ENCODE measurements at places on chromosomes 12 and 14.

DNA sequence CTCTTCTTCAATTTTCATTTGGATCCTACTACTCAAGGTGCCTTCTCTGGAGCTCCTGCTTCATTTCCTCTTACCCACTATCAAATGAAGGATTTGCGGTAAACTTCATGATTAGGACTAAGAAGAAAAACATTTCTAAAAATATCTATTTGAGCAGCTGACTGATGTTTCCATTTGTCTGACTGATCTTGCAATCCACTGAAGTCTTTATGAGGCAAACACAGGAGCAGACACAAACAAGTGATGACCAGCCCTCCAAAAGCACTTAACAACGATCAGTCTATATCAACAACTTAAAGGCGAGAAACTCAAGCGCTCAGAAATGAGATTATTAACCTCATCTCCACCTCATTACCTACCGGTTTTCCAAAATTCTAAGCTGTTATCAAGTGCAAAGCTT is 26.2 kb downstream of the OSBPL8 start:
- no peak for DNase-seq

DNA sequence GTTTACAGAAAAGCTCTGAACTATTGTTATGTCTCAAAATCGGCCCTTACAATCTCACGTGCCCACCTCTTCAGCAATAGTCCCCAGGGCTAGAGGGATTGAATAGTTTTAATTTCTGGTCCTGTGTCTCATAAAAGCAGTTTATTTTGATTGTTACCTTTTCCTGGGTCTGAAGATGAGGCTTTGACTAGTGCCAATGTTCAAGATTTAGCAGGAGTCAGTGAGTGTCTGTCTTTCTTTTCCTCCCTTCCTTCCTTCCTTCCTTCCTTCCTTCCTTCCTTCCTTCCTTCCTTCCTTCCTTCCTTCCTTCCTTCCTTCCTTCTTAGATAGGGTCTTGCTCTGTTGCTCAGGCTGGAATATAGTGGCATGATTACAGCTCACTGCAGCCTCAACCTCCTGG is 24.7 kb upstream of the SOCS2 start:
- DNase-seq: no peak

DNA sequence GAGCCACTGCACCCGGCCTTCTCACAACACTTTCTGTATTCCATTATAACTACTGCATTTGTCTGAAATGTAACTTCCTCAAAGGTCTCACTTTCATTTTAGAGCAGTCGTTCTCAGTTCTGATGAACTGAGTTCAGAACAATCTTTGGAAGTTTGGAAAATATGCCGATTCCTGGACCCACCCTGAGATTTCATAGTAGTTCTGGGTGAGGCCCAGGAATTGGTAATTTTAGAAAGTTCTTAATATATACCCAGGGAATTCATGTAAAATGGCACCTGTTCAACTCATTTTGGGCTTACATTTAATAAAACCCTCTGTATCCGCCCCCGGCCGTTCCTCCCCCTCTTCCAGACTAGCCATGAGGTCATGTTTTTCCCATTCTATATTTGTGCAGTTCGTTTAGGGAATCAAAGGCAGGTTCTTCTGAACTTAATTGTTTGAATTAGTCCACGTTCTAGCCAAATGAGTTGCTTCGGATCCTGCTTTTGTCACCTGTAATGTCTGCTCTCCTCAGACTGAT is 5.9 kb downstream of the GSG1 start:
- no peak for DNase-seq

DNA sequence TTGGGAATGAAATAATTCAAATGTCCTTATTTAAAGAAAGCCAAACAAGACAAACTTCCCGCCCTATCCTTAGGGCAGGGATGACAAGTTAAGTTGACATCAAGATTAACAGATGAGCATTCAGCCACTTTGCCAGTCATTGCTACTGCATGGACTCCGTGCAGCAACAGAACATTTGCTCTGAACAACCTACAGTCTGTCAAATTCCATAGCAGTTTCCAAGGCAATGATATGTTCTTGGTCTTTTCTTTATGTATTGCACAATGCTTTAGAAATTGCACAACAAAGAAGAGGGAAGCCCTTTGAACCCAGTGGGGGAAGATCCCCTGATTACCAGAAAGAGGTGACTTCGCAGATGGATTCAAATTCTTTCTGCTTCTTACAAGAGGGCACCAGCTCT is 269.8 kb downstream of the BCAT1 start:
- DNase-seq: no peak

- DNase-seq: no peak
Observed at GRCh38 chr14:90871605-90872233, 55.5 kb upstream of the TTC7B start.

DNA sequence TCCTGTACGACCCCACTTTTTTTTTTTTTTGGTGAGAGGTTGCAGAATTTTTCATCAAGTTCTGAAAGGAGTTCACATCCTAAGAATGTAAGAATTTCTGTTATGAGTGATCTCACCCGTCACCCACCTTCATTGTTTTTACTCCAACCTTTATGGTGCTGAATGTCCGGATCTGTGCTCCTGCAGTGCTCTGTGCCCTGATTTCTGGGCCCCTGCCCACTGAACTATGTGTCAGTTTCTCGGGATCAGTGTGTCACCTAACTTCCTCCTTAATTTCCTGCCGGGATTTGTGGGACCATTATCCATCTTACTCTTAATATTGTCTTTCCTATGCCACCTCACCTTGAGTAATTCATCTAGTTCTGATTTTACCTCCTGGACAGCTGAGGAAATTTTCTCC is 11.6 kb downstream of the RASSF8 start:
- DNase-seq: no peak

GRCh38 chr12:115456946-115457689 is 773.1 kb upstream of the TBX3 start:
- no peak for DNase-seq

DNA sequence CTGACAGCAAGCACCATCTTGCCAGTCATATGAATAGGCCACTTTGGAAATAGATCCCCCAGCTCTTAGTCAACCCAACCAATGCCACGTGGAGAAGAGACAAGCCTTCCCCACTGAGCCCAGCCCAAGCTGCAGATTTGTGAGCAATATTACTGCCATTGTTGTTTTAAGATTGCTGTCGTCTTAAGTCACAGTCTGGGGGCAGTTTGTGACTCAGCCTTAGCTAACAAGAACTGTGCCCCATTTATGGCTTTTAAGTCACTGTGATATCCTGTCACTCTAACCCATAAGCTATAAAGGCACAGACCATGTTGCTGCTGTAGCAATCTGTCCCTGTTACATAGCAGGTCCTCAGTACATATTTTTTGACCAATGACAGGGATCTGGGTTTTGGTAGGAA is 464.2 kb downstream of the MED13L start:
- no peak for DNase-seq

Data from NCI-H146 (cell line).